ENCODE measurements at places on chromosomes 3 and 15.

- DNase-seq: no peak
Observed at GRCh38 chr3:86708893-86709292, 282.1 kb downstream of the VGLL3 start.

DNA sequence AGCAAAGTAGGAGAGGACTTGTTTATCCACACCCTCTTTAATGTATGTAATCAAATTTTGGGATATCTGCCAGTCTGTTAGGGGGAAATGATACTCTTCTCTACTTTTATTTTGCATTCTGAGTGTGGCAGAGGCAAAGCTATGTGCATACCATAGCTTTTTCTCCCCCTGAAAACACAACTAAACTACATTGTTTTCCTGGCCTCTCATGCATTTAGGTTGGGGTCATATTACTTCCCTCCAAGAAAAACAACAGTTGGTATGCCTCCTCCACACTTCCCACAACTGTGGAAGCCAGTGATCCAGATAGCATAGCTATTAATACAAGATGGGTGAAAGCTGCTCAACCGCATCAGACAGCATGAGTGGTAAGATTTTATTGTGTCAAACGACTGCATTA, 6.9 kb downstream of the RPL15 start:
- no peak for DNase-seq

- no peak for DNase-seq
Observed at GRCh38 chr3:182521339-182521738, 272.0 kb upstream of the ATP11B start.

DNA sequence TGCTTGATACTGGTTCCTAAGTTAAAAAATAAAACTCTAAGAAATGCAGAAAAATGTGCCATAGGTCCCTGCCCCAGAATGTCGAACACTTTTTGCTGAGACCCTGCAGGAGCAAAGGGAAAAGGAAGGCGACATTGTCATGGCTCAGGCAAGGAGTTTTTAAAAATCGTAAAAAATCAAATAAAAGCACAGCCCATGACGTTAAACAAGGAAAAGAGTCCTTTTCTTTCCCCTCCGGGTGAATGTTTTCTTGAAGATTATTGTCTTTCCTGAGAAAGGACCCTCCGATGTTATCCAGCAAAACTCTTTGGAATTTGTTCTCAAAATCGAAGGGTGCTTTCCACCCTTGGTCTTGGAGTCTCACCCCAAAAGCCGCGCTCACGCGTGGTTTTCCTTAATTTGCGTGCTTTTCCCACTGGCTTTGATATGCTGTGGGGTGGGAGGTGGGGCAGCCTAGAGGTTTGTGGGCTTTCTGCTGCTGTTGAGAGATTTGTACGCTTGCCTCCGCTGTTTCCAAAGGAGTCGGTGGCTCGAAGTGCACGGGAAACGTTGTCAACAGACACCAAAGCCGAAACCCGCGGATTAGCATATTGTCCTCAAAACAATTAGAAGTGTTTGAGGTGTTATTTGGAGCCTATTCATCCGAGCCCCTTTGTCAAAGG, 2.9 kb downstream of the SOX14 start:
- DNase-seq: no peak

- no peak for DNase-seq
Observed at GRCh38 chr3:193594946-193595689, 2.1 kb downstream of the OPA1 start.

GRCh38 chr3:9986230-9986725, 363 bp downstream of the EMC3 start:
- DNase-seq: no peak

DNA sequence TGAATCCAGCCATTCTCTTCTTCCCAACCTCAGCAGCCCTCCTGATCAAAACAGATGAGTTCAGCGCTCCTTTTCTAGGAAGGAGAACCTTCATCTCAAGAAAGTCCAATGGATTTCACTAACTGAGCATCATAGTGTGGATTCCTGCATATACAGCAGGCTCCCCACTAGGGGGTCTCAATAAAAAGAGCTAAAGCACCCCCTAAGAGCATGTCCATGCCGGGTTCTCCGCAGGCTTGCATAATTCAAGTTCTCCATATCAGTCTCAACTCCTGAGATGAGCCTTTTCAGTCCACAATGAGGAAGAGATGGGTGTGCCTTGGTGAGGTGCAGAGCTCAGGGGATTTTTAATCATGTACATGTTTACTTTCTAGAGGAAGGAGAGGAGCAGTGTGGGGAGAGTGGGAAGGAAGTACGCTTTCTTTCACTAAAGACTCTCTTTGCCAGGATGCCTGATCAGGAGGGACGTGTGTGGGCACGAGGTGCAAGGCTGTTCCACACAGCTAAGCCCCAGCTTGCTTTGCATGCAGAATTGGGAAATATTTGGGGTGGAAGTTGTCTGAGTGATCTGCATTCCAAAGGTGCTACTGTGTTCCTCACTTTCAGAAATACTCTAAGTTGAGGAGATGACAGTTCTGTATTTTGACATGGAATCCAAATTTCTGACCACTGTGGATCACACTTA, 563.5 kb downstream of the OCA2 start:
- DNase-seq: no peak

DNA sequence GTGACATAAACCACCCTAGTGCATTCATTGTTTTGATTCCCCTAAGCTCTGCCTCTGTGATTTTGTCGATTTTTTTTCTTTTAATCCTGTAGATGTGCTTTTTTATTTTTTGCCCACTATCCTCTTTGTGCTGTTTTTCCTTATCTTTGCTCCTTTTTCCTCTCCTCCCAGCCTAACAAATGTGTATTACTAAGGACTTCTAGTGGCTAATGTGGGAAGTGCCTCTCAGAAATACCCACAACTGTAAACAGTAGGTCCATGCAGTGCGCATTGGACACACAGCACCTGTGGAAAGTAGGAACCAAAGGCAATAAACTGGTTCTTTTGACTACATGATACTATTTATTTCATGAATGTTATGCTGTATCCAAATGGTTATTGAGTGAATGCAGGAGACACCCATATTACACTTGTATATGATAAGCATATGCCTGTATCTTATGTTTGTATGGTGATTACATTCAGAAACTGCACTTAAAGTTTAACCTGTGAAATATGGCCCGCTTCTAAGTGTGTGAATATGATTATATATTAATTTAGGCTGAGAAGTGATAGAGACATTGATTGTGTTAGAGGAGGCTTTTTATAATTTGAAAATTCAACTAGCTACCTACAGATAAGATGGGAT, 147.8 kb downstream of the PLCL2 start:
- no peak for DNase-seq

DNA sequence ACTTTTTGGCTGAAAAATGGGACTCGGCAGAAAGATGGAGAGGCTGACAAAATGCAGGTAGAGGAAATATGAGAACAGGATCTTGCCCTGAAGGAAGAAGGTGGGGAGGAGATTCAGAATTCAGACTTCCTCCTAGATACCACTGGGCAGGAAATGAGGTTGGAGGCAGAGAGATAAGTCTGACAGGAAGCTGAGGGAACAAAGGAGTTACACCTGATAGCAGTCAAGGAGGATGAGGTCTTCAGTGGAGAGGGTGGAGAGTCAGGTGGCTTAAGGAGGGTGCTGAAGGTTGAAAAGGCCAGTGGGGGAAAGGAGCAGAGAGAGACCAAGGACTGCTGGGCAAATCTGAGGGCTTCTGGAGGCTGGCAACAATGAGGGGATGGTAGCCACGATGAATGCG, 56.8 kb downstream of the CCR4 start:
- no peak for DNase-seq

GRCh38 chr3:152193673-152194267, 75.0 kb upstream of the MBNL1 start:
- no peak for DNase-seq

DNA sequence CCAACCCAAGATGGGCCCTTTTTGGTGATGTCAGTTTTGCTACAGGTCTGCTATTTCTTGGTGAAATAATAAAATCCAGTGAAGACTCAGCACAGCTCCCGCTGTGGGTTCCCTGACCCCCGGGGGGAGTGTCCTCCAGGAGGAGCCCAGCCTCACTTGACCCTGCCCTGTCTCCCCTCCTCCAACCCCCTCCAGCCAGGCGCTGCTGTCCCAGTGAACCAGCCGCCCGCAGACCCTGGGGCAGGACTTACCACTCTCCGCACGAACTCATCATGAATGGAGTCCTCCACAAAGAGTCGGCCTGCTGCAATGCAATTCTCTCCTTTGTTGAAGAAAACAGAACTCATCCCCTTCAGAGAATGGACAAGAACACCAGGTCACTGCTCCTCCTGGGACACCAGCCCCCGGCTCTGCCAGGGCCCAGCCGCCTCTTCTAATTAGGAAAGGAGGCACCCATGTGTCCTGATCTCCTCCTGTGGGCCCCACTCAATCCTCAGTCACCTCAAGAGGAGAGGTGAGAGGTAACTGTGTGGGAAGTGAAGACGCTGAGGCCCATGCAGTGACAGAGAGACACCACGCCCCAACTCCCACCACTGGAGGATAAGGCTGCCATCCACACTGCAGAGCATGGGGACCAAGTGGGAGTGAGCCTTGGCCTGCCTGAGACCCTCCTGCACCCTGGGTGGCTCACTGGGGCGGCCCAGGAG, 28.8 kb upstream of the SLC41A3 start:
- DNase-seq: no peak

- DNase-seq: no peak
Observed at GRCh38 chr15:81024265-81024872, 23.6 kb downstream of the TLNRD1 start.

GRCh38 chr3:76438971-76439370, 600.9 kb upstream of the ROBO2 start:
- DNase-seq: no peak

GRCh38 chr15:89149501-89150101, 61.3 kb downstream of the ABHD2 start:
- no peak for DNase-seq

GRCh38 chr3:72120806-72121778, 336.1 kb upstream of the PROK2 start:
- DNase-seq: no peak

GRCh38 chr3:27666272-27666671, 55.9 kb downstream of the EOMES start:
- no peak for DNase-seq

DNA sequence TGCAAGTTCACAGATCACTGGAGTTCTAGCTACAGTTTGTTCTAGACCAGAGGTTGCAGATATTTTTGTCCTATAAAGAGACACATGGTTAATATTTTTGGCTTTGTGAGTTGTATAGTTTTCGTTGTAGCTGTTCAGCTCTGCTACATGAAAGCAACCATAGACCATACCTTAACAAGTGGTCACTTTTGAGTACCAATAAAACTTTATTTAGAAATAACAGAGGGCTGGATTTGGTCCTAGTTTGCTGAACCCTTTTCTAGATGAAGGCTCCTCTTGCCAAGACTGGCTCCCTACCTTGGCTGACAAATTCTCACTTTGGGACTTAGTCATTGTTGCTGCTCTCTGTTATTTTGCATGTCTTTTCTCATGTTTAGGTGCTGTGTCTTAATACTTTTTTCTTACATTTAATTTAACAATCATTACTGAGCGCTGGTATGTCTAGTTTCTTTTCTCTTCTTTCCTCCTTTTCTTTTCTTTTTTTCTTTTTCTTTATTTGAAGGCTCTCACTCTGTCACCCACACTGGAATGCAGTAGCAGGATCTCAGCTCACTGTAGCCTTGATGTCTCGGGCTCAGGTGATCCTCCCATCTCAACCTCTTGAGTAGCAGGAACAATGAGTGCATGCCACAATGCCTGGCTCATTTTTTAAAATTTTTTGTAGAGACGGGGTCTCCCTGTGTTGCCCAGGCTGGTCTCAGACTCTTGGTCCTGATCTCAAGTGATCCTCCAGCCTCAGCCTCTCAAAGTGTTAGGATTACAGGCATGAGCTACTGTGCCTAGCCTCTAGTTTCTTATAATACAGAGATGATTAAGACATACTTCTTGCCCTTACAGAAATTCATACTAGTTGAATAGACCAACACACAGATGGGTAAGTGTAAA, 227.5 kb downstream of the PTPRG start:
- DNase-seq: no peak

GRCh38 chr15:29470794-29471193, 201.2 kb upstream of the NSMCE3 start:
- DNase-seq: no peak

GRCh38 chr15:98547275-98547674, 101.1 kb upstream of the IGF1R start:
- no peak for DNase-seq

DNA sequence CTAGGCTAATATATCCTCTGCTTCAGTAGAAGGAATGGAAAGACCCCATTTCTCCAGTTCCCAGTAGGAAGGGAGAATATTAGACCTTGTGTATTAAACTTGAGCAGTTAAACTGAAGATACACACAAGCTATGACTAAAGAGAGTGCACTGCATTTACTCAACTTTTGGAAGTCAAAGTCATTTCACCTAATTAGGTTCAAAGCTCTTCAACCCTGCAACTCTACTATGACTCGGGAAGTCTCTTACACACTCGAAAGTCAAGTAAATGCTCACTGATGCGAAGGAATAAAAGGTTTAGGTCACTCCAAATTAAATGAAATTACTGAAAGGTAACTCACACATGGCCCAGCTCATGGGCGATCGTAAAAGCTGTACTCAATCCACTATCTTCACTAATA, 33.8 kb downstream of the ADAMTS9 start:
- no peak for DNase-seq

- DNase-seq: no peak
Observed at GRCh38 chr3:128998561-128998960, 2.5 kb upstream of the EFCC1 start.

DNA sequence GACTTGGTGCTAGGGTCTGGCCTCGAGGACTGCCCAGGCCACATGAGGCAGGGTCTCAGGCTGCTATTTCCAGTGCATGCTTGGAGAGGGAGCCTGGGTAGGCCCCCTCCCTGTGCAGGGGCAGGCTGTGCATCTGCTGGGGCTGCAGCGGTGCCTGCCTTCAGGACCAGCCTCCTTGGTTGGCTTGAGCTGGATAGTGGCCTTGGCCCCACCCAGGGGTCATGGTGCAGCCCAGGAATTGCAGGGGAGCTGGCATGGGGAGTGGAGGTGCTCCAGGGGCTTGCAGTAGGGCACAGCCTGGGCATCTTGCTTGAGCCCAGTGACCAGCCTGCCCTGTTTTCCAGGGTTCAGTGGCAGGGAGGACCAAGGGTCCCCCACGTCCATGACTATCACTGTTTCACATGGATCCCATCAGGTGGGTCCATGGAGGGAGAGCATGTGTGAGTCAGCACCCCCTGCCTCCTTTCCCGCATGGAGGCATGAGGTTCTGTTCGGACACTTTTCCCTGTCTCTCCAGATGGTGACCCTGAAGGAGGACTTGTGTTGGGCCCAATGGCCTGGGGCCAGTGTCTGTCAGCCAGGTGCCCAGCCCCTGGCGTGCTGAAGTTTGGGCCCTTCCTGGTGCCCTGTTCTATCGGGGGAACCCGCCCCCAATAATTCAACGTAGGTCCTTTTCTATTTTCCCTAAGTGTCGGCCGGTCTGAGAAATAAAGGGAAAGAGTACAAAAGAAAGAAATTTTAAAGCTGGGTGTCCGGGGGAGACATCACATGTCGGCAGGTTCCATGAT, 218.6 kb downstream of the SNRPN start:
- no peak for DNase-seq

All from amygdala (tissue), 56 donors.